Stimulated activated CD4-positive, alpha-beta T cell treated with anti-CD3 and anti-CD28 coated beads, Interleukin-1b, Interleukin-23, amount 100 ng/mL, for 24 hours (primary cell): ENCODE measurements at places on chromosomes 1 and 21.

DNA sequence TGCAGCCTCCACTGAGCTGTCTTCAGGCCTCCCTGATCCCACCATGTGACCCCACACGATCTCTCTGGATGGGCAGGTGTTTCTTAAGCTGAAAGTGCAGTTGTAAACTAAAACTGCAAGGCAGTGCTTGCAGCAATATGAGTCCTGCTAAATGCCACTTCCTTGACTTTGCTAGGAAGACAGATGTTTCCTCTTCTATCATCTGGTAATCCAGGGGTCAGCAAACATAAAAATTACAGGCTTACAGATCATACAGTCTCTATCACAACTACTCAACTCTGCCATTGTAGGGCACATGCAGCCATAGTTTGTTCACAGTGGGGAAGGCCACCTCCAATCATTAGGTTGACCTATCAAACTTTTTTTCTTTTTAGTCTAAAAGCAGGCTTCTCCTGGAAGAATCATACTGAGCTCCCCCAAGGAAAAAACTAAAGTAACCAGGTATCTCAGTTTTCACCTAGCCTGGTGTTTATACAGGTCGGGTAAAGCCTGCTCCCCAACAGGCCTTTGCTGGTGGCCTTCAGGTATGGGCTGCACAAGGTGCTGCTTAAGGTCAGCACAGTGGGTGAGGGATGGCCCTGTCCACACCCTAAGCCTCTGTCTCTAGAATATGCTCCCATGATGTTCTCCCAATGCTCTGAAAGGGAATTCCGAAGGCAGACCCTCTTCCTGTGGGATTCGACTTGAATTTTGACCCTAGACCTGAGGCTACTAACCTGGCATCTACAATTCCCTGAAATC is 10.8 kb downstream of the ABCA4 start:
- DNase-seq: no peak

- DNase-seq: no peak
Measured at GRCh38 chr1:183776731-183777130, 28.2 kb upstream of the RGL1 start.

GRCh38 chr1:231951374-231951773 is 324.8 kb downstream of the DISC1 start:
- no peak for DNase-seq

DNA sequence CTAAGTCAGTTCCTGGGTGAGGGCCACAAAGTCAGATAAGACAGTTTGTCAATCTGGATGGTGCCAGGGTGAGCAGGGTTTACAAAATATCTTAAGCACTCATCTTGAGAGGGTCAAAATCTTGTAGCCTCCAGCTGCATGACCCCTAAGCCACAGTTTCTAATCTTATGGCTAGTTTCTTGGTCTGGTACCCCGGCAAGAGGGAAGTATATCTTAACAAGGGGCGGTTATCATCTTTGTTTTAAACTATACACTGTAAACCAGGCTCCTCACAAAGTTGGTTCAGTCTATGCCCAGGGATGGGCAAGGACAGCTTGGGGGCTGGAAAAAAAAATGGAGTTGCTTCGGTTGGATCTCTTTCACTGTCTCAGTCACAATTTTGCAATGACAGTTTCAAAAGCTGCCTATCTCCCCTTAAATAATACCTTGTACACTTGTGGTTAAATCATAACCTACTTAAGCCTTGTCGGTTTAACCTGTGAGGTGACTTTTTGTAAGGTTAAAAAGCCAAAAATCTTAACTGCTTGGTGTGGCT is 7.8 kb upstream of the CD46 start:
- DNase-seq: no peak

GRCh38 chr1:19370453-19371170 is 58.5 kb downstream of the SLC66A1 start:
- DNase-seq: no peak

DNA sequence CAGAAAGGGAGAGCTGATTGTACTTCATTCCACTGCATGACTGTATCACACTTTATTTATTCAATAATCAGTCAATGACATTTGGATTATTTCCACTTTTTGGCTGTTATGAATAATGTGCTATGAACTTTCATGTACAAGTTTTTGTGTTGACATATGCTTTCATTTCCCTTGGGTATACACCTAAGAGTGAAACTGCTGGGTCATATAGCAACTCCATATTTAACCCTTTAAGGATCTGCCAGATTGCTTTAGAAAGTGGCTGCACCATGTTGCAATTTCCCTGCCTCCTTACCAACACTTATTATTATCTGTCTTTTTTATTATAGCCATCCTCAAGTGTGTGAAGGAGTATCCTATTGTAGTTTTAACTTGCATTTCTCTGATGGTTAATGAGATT is 108.8 kb upstream of the KCNK1 start:
- DNase-seq: no peak

- no peak for DNase-seq
Measured at GRCh38 chr1:39787468-39787867, 1.2 kb downstream of the BMP8B start.

GRCh38 chr1:173190101-173190936 is 16.8 kb downstream of the TNFSF4 start:
- no peak for DNase-seq
